Effector CD4-positive, alpha-beta T cell (primary cell): ENCODE measurements at places on chromosomes 16 and 17.

GRCh38 chr17:58965221-58965620 is 141.5 kb downstream of the TRIM37 start:
- DNase-seq, result no peak

DNA sequence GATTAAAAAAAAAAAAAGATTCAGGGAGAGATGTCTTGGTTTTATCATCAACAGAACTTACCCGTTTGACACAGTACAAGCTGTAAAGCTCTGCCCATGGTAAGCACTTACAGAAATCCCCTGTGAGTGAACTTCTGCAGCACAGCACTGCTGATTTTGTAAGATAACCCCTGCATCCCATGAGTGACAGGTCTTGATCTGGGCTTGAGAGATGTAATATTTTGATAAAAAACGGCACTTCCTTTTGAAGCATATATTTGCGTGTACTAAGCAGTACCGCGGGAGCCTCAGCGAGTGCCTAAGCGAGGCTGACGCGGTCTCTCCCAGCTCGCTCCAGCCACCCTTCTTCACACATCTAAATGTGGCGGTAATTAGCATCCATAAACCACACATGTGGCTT is 50.5 kb downstream of the IKZF3 start:
- DNase-seq, result peak; percentile 58

DNA sequence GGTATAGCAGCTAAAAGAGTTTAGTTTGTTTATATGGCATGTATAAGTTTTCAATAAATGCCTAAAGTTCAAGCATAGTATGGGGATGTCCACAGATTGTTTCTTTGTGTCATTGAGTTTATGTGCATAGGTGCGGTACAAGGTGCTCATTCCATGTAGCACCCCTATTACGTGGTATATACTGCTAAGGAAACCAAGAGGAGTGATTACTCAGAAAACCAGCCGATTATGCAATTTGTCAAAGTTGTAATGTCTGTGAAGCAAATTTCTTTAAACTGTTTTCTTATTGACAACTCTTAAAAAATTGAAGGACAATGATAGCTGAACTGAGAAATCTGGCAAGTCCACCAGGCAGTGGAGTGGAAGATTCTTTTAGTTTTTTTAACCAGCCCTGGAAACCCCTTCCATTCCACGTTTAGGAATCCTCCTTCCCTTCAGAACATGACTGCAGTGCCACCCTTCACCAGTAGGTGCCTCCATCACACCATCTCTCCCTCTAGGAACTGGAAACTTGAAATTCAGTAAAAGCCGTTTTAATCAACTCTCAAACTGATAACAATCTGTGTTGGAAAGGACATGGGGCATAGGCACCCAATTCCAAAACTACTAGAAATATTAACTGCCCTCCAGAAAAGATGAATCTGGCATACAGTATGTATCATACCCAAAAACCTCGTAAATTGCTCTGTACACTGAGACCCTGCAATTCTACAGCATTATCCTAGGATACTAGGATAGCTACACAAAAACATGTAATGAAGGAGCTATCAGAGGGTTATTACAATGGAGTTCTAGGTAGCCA is 43.5 kb downstream of the REXO5 start:
- DNase-seq, result peak; percentile 48

GRCh38 chr17:1591474-1592090 is 29.0 kb upstream of the PITPNA start:
- DNase-seq, result no peak

- DNase-seq, result no peak
These were observed 64.7 kb downstream of the SOX9 start for GRCh38 chr17:72185564-72185963.

GRCh38 chr16:48081656-48082055 is 74.1 kb downstream of the ABCC12 start:
- no peak for DNase-seq
